Mesenteric fat pad (tissue), 1 donor: ENCODE measurements at places on chromosomes 13 and 19. TPM values are rescaled to one million over a fixed set of nuclear protein-coding genes. Genes with fewer than 3 reads are reported as not detected.

GRCh38 chr19:33639035-33639681, 17.4 kb downstream of the CHST8 start:
- DNase-seq = peak; percentile 41

DNA sequence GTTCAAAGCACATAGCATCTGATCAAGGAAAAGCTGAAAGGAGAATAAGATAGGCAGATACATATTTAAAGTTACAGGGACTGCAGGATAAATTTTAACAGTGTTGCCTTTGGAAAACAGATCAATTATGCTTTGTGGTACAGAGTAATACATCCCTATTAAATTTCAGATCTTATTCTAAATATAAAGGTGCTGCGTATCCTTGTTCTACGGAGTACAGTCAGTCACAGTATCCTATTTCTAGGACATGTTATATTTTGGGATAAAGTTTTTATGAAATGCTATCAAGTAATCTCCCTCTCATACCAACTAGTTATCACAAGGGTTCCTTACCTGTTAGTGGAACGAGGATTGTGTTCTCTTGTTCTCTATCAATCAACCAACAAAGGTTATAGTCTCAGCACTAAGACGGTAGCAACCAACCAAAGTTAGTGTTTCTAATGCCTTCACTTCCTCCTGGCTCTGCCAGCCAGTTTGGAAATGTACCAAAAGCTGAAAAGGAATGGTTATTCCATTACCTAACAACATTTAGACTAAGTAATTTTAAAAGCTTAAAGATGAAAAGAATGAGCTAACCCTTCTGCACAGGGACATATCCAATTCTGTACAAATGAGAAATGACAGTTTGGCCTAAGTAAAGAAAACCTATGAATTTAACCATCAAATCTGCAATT, 35.2 kb downstream of the TSC22D1 start:
- no peak for DNase-seq

DNA sequence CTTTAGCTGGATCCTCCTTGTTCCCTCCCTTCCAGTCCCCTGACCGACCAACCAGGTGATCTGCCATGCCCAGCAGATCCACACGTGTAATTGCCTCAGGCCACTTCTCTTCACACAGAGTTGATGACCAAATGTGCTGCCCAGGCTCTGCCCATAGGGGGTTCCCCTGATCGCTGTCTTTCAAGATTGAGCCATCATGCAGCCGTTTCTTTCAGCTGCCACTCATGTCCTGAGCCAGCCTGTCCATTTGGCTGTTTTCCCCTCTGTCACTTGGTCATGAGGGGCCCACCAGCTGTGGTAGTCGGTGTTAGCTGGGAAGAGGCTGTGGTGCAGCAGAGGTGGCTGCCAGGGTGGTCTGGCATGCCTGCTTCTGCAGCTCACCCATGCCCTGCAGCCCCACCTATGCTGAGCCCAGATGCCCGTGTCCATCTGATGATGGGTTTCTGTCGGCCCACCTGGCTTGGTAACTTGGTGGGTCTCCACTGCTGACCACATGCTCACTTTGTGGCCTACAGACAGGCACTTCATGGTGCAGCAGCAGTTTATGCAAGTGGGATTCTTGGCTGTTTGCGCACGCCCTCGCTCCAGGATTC, 35.6 kb upstream of the GPR183 start:
- DNase-seq = no peak

DNA sequence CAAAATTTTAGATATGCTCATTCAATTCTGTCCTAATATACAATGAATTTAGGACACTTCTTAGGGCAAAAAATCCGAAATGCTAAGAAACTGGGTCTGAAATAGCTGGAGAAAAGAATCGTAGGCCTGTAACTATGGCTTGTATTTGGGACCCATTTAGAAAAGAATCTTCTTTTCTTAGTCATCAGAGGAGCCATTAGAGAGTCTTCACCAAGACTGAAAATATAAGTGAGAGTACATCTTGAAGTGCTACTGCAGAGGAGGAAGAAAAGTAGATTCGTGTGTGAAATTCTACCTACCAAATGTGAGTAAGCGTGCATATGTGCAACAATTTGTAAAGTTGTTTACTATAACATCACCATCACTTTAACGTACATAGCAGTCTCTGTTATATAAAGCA, 8.8 kb upstream of the DACH1 start:
- DNase-seq = no peak

- DNase-seq = no peak
Observed at GRCh38 chr19:35195830-35196229, 32.7 kb downstream of the FAM187B start.

GNG8 gene
- not detected for total RNA-seq

- no peak for DNase-seq
Observed at GRCh38 chr13:93984876-93985275, 494.6 kb downstream of the DCT start.

TTYH1 gene
- not detected for total RNA-seq

TUBA3C gene
- total RNA-seq = not detected

CEACAM4 gene
- total RNA-seq = 6.0 TPM

DNA sequence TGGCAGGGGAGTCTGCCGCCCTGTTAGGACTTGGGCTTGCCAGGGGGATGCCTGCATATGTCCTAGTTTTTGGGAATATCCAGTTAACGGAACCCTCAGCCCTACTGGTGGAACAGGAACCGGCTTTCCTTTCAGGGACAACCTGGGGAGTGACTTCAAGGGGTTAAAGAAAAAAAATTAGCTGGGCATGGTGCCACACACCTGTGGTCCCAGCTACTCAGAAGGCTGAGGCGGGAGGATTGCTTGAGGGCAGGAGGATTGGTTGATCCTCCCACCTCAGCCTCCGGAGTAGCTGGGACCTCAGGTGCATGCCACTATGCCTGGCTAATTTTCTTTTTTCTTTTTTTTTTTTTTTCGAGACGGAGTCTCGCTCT, 22.5 kb downstream of the LDLR start:
- no peak for DNase-seq

ZNF433 gene
- 3.5 TPM for total RNA-seq

MATK gene
- total RNA-seq = 3.3 TPM

- no peak for DNase-seq
Observed at GRCh38 chr19:16111909-16112752, 442 bp downstream of the RAB8A start.

MAG gene
- total RNA-seq = not detected

SCEL gene
- total RNA-seq = 0.13 TPM

HCN2 gene
- 0.16 TPM for total RNA-seq

- no peak for DNase-seq
Observed at GRCh38 chr19:7456964-7457541, 31.8 kb downstream of the PEX11G start.

GRCh38 chr13:99196466-99197116, 4.1 kb upstream of the UBAC2 start:
- no peak for DNase-seq

DNA sequence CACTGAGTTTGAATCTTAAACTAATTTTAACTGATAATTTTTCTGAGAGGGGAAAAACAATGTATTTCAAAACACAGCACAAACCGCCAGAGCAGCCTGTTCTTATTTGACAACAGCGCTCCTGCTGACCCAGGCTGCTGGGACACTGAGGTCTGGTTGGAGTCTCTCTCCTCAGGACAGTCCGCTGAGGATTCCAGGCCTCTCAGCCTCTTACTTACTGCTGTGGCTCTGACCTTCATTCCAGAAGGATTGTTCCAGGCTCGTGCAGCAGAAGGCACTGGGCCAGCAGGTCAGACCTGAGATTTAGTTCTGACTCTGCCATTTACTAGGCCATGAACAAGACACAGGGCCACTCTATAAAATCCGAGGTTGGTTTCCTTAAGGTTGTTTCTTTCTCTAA, 393.6 kb downstream of the TDRD3 start:
- DNase-seq = no peak

DNA sequence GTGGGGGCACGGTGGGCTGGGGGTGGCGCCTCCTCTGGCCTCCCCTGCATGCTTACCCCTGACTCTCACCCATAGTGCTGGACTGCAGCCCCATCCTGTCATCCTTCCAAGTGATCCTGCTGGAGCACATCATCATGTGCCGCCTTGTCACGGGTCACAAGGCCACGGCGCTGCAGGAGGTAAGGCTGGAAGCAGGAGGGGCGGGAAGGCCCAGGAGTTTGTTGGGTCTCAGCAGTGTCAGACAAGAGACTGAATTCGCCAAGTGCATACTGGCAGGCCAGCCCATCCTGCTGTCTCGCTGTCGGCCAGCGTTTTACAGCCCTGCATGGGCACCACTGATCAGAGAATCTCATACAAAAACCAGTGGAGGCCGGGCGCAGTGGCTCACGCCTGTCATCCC, 23.1 kb downstream of the MAU2 start:
- DNase-seq = no peak

- DNase-seq = no peak
Observed at GRCh38 chr13:46168341-46168740, 13.6 kb downstream of the LCP1 start.

DNA sequence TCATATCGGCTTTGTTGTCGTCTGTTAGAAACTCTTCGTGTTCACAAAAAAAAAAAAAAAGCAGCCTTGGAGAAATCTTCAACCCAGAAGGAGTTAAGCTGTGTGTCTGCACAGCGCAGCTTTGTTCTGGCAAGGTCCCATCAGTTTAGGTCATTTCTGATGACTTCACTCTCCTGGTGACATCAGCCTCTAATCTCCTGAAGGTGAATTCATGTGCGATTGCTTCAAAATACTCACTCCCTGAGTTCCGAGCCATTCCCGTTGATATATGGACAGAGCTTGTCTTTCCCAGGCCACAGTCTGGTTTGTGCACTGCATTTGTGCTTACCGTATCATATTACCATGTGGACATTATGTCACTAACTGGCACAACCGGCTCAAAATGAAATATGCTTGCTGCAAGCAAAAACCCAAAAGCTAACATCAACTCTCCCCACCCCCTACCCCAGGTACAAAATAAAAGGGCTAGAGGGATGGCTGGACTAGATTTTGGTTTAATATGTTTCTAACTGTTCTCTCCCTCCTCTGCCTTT, 342.4 kb downstream of the KCNRG start:
- no peak for DNase-seq

BRCA2 gene
- total RNA-seq = 1.9 TPM

- no peak for DNase-seq
Observed at GRCh38 chr13:27765650-27766049, 26.6 kb upstream of the GSX1 start.

DNA sequence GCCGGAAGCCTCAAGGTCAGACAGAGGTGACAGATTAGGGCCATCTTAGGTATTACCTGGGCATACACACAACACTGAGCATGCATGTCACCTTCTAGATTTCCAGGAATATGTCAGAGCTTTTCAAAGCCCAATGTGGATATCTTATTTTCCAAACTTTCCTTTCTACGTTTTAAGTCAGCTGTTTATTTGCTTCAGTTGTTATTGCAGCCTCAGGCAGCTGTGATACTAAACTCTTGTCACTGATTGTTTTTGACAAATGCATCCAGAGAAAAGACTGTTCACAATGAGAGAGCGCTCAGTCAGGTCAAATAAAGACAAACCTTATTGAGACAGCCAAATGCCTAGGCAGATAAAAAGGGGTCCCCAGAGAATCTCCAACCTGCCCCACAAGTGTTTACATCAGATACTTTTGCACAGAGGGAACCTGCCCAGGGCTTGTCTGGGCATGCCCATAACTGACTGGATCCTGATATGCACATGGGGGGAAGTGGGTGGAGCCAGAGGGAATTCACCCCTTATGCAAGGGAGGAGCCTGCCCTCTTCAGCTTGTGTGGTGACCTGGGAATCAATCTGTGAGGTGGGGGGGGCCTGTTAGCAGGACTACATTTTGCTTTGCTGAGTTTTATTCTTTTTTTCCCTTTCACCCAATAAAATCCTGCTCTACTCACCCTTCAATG, 28.5 kb downstream of the MED4 start:
- no peak for DNase-seq

- DNase-seq = no peak
Observed at GRCh38 chr13:23460921-23461320, 27.4 kb upstream of the SACS start.

- no peak for DNase-seq
Observed at GRCh38 chr13:56378566-56378965, 762.2 kb upstream of the PRR20A start.

TPP2 gene
- 36.5 TPM for total RNA-seq

- no peak for DNase-seq
Observed at GRCh38 chr13:44652962-44653660, 77.0 kb upstream of the TSC22D1 start.

GRCh38 chr19:29561601-29562000, 35.8 kb downstream of the VSTM2B start:
- DNase-seq = peak; percentile 53

DNA sequence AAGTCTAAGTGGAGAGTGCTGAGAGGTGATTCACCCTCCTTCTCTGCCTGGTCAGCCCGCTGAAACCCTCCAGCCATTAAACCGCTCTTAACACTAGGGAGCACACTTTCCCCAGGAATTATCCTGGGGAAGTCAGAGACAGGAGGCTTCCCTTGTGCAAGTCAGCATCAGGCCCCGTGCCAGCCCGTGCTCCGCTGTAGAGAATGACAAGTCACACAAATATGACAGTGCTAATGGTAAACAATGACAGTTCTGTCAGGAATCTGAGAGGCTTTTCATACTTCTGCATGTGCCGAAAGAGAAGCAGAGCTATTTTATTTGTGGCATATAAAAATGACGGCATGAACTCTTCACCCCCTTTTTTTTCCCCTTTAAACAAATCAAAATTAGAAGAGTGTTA, 816.9 kb upstream of the SLC10A2 start:
- peak; percentile 72 for DNase-seq

DNA sequence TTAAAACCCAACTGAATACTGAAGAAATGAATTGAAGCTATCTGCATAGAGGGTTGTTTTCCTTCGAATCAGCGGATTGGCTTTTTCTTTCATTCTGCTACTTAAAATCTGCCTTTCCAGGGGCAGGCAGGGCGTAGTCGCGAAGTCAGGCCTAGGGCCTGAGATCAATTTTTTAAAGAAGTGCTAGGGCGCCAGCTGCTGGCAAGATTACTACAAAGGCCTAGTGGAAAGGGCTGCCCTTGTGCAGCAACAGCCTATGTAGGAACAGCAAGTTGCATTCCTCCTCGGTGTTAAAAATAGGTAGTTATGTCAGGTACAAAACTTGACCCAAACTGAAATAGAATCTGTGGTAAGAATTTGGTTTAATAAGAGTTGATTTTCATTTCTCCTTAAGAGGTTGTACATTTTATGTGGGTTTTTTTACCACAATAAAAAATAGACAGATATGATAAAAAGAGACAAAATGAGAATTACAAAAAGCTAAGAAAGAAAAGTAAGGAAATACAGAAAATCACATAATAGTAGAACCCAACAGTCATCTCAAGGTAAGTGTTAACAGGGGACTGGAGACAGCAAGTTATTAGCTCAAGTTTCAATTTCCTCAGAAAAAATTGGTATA, 9.5 kb upstream of the URAD start:
- DNase-seq = no peak

- DNase-seq = peak; percentile 96
Observed at GRCh38 chr13:112942689-112943308, 26.2 kb upstream of the MCF2L start.

GRCh38 chr13:78182813-78183212, 264.2 kb upstream of the EDNRB start:
- no peak for DNase-seq

FPR1 gene
- 97.6 TPM for total RNA-seq

DNA sequence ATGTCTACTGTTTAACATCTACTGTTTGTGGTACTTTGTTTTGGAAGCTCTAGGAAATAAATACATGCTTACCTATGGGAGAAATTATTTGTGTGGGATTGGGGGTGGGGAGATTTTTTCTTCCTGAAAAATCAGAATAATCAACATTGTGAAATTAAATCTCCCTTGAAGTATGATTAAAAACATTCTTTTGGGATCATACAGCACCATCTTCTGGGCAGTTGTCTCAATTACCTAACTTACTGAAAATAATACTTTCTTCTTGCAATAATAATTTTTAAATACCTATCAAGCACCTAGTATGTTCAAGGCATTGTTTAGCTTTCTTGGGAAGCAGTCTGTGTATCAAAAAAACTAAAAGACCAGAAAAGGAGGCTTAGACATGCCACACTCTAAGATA, 576.5 kb upstream of the ARGLU1 start:
- DNase-seq = no peak

ZNF793 gene
- total RNA-seq = 2.3 TPM
